Activated naive CD4-positive, alpha-beta T cell treated with Interleukin-2 at 50 U/mL for 16 hours (primary cell): ENCODE measurements at places on chromosomes 3 and 15.

DNA sequence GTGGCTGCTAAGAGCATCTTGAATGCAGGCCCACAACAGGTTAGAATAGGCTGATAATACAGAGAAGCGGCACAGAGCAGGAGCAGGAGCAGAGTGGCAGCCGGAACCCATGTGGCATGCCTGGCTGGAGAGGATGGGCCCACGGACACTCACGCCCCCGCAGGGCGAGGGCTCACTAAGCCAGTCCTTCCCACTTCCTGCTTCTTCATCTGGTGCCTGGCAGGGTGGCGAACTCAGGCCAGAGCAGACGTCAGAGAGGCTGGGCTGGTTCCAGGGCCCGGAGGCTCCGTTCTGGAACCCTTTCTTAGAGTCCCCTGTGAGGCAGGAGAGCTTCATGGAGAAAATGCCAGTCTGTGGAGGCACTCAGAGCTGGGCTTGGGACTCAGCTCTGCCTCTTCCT lies 195.1 kb downstream of the NTRK3 start:
- DNase-seq = no peak

GRCh38 chr3:40763807-40764206 lies 239.0 kb downstream of the ZNF621 start:
- DNase-seq = no peak

DNA sequence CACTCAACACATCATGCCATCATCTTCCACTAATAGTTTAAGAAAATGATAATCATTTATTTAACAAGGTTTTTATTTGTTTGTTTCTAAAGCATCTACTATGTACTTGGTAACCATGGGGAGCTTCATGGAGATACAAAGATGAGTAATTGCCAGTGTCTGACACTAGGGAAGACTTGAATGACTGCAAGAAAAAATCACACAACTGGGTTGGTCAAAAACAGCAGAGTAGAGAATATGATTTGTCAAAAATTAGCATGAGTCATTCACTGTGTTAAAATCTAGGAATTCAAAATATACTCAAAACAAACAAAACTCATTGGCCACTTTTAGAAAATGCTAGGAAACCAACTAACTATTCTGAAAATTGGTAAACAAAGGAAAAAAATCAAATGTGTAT lies 6.3 kb downstream of the BNC1 start:
- DNase-seq = no peak

DNA sequence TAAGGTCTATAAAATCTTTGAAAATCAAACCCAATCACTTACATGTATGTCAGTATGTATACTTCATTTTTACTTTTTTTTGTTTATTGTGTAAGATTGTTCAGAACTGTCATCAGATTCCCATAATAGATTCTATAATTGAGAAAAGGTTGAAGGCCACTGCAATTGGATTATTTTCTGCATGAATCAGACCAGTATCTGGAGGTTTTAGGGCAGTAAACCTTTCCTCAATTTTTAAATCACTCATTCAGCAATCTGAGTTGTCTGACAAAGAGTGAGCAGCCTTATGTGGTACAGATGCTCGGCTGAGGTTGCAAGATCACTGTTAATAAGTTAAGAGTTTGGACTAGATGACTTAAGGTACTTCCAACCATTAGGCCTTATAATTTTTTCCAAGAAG lies 96.0 kb downstream of the TP63 start:
- no peak for DNase-seq

DNA sequence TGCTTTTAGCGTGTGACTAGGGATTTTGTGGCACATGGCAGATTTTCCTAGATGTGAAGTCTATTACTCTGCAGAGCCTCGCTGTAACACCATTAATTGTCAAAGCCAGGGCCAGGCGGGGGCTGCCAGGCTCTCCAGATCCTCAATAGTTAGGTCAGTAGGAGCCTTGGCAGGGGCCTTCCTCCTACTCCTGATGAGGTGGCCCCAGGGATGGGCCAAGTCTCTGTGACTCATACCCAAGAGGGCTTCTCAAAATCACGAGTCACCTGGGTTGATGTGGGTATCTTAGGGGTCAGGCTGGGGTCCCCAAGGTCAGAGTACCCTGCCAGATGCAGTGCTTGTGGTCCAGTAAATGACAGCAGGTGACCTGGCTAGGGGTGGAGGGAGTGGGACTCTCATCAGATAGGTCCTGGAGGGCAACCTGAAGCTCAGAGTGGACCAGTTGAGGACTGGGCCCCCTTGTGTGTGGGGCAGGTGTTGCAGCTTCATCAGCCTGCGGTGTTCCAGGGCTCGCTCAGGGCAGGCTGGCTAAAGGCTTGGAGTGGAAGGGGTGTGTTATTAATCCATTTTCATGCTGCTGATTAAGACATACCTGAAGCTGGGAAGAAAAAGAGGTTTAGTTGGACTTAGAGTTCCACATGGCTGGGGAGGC lies 88.5 kb upstream of the MYZAP start:
- DNase-seq = no peak

DNA sequence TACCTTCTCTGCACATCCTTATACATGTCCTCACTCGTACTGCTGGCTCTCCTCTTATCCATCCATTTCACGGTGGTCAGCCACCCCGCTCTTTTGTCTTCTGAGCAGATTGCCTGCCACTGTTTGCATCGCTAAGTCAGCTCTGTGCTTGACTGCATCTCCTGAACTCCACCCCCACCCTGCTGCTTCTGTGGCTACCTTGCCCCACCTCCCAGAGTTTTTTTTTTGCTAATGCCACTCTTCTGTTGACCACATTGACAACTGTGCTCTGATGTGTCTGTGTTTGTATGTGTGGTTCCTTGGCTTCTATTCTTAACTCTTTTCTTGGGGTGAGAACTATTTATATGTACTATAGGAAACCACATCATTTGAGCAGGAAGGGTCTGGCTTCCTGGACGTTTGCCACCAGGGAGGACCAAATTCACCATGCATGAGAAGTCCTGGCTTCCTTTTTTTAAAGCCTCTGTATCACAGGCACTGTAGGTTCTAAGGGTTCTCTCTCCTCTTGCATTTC lies 12.8 kb upstream of the MTMR10 start:
- DNase-seq = no peak

GRCh38 chr3:149267565-149267964 lies 45.9 kb upstream of the CP start:
- no peak for DNase-seq

- no peak for DNase-seq
These were observed 274.2 kb downstream of the LRTM1 start for GRCh38 chr3:54653456-54654195.

DNA sequence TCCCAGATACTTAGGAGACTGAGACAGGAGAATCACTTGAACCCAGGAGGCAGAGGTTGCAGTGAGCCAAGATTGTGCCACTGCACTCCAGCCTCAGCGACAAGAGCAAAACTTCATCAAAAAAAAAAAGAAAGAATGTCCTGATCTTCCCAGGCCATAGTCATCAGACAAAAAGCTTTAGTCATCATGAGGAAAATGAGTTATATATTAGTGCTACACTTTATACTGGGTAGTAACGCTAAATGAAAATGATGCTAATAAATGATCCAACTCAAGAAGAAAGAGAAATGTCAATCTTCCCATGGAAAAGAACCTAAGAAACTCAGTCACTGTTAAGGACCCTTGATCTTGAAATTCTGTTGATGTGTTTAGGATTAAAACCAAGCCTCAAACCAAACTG lies 26.3 kb upstream of the TRIM59 start:
- DNase-seq = no peak

- DNase-seq = no peak
These were observed 29.9 kb downstream of the RBP1 start for GRCh38 chr3:139509631-139510030.

DNA sequence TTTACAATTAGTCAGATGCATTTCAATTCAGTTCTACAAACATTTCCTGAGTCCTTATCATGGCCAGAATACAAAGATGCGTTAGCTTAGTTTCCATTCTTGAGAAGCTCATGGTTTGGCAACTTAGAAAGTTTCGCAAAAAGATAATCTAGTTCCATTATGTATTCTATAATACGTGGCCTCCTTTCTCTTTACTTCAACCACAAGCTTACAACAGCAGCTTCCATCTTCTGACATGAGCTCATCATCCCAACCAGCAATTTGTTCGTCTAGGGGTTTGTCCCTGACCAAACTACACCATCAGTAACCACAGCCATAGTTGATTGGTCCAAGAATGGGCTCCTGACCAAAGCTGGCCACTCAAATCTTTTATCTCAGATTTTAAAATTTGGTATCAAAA lies 267.6 kb upstream of the TBC1D5 start:
- no peak for DNase-seq

GRCh38 chr3:112629425-112629824 lies 11.5 kb downstream of the CCDC80 start:
- DNase-seq = peak; percentile 39

DNA sequence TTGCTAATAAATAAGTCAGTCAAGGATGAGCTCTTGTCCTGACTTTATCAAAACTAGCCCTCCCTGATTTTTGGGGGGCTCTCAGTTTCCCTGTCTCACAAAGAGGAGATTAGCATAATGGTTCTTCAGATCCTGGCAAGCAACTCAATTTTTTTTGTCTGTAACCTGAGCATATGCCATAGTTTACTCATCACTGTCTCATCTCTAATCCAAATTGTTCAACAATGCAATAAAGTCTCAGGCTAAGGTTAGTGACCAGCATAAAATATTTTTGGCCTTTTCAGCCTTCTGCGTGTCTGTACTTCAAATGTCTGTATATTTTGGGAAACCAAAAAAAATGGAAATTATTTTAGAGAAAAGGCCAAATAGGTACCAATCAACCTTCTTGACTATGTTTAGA lies 465.6 kb upstream of the TPRG1 start:
- DNase-seq = no peak

- DNase-seq = no peak
These were observed 122.2 kb upstream of the C2CD4B start for GRCh38 chr15:62287066-62287857.

DNA sequence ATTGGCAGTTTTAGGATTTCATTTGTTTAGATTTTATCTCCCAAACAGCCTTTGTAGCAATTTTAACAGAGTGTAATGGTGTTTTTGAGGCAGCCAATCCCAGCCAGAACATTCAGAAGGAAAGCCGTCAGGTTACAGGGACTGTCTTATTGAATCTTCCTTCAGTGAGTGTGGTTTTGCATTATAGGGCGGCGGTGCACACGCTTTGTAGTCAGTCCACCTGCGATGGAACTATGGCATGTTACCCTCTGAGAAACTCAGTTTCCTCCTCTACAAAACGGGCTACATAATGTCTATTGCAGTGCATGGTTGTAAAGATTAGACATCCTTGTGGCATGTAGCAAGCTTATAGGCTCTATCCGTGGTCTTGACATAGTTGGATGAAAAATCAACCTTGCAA lies 1.0 kb downstream of the LRRC28 start:
- DNase-seq = no peak

GRCh38 chr3:45479621-45480035 lies 91.3 kb downstream of the LARS2 start:
- DNase-seq = no peak

DNA sequence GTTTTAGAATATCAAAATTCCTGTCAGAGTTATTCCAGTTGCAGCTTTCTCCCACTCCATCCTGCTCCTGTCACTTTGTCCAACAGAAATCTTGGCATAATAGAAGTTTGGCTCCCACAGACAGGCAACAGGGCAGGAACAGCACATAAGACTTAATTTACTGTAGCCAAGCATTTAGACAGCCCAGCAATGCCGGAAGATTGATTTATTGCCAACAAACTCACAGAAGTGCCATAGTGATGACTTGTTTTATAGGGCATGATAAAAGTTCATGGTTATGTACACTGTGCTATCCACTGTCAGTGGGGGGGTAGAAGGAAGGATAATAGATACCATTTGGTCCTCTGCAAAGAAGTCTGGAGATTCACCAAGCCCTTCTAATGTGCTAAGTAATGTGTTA lies 98.3 kb upstream of the CBLB start:
- no peak for DNase-seq

GRCh38 chr3:49470714-49471420 lies 800 bp downstream of the DAG1 start:
- DNase-seq = no peak

- DNase-seq = no peak
These were observed 66.6 kb downstream of the USF3 start for GRCh38 chr3:113629584-113630421.

- DNase-seq = no peak
These were observed 46.1 kb upstream of the TUSC7 start for GRCh38 chr3:116663161-116664110.

DNA sequence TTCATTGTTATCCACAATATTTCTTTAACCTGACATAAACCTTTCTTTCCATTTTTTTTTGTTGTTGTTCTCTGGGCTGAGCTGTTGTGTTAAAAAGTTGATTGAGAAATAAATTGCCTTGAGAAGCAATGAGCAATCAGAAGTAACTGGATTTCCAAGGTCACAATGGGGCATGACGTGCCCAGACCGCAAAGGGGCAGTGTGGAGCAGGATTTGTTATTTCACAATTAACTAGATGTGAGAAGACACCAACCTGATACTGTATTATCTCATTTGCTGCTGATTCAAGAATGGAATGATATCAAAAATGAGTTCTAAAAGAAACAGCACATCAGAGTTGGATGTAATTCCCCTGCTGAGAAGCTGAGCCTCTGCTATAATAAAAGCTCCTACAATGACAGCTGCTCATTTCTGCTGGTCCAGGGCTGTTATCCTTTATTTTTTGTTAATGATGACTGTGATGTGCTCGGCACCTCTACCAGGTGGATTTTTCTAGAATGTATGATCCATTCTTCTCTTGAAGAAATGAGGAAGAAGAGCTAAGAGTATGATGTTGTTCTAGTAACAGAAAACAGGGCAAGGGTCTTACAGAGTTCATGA lies 28.1 kb downstream of the CPNE4 start:
- DNase-seq = no peak

GRCh38 chr15:97316362-97316761 lies 644.1 kb upstream of the ARRDC4 start:
- DNase-seq = no peak

DNA sequence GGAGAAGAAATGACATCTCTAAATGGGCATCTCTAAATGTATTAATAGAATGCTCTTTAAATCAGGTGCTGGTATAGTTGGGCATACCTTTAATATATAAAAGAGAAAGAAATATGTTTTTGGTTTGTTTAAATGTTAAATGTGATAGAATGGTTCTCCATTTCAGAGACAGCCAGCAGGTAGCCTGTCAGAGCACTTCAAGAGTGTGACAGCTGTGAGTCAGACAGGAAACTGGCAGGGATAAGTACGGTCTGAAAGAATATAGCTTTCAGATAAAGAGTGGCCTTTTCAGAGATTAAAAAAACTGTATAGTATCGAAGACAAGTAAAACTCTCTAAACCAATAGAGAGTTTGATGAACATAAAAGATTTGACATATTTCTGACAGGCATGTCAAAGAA lies 654.1 kb downstream of the IGSF11 start:
- DNase-seq = no peak
